Activated naive CD4-positive, alpha-beta T cell (primary cell): ENCODE measurements at places on chromosomes 4 and X.

GRCh38 chr4:105149771-105150170 lies 3.1 kb downstream of the TET2 start:
- no peak for DNase-seq

GRCh38 chr4:169160825-169161224 lies 109.9 kb downstream of the SH3RF1 start:
- DNase-seq: no peak

DNA sequence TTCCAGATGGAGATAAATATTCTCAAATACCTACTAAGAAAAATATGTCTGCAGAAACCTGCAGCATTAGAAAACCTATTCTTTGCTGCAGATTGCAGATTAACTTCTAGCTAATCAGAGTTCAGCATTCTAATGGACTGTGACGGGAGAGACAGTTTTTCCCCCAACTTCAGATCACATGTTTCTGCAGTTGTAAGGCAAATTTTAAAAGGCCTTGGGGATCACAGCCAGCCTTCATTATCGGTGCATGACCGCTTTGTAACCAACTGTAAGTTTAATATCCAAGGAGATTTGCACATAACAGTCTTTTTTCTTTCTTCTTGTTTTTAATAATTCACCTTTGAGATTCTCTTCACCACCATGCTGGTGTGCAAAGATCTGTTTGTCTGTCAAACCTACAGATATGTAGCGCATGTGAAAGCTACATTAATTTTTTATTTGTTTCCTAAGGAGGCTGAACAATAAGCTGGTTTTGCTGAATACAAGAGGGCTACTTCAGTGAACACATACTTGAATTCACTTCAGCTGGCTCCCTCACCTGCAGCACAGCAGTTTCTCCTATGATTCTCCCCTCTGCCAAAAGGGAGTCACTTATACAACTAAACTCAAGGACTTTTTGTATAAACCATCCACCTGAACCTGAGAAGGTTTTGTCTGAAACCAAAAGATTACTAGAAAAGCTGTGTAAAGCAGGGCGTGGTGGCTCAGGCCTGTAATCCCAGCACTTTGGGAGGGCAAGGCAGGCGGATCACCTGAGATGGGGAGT lies 488.5 kb downstream of the RPA4 start:
- no peak for DNase-seq

- DNase-seq: no peak
These were observed 48.4 kb upstream of the PAQR3 start for GRCh38 chr4:78987683-78988082.

GRCh38 chrX:119734897-119735339 lies 23.5 kb upstream of the SOWAHD start:
- DNase-seq: no peak

GRCh38 chrX:115472131-115472530 lies 88.8 kb upstream of the PLS3 start:
- DNase-seq: no peak

DNA sequence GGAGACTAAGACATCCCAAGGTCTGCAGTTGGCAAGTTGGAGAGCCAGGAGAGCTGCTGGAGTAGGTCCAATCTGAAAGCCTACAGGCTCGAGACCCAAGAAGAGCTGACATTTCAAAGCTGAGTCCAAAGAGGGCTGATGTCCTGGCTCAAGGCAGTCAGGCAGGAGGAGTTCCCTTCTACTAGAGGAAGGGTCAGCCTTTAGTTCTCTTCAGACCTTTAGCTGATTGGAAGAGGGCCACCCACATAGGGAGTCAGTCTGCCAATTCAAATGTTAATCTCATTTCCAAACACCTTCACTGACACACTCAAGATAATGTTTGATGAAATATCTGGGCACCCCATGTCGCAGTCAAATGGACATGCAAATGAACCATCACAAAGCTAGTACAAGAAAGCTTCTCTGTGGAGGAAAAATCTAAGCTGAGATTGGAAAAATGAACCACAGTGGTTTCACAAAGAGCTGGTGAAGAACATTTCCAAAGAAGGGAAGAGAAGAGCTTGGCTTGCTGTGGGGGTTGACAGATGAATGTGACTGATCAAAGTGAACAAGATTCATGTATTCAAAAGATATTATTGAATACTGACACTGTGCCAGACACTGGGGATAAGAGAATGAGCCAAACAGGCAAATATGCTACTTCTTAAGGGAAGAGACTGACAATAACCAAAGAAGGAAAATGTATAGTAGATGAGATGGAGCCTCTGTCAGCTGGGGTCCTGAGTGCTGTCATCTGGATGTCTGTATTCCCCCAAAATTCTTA lies 61.2 kb downstream of the STK32B start:
- no peak for DNase-seq

DNA sequence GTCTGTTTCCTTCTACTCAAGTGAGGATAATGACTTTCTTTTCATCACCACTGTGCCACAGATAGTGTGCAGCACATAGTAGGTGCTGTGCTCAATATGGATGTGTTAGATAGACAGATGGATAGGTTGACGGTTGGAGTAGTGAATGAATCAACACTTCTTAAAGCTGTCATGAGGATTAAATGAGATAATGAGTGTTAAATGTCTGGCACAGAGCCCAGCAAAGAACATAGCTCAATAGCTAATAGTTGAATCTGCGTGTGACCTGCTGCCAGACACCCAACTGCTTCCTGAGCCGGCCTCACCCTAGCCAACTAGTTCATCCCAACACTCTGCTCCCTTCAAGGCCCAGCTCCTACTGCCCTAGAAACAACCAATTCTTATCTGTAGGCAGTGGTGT lies 67.7 kb upstream of the PJA1 start:
- DNase-seq: no peak

- DNase-seq: no peak
These were observed 86.7 kb downstream of the ATP8A1 start for GRCh38 chr4:42570221-42570620.

DNA sequence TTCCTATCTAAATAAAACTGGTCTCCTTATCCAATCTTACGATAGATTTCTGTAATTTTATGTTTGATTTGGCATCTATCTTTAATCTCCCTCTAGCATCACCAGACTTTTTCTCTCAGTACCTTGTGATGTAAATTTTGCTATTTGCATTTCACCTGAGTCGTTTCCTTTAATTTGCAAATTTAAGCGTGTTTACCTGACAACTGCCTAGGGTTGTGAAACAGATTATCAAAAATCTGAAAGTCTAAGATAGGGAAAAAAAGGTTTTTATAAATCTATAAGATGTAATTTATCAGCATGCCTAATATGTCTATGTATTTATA lies 39.4 kb upstream of the TMPRSS11E start:
- DNase-seq: no peak

GRCh38 chr4:151231915-151232595 lies 44.9 kb upstream of the PRSS48 start:
- no peak for DNase-seq

- DNase-seq: no peak
These were observed 6.0 kb downstream of the CCNA2 start for GRCh38 chr4:121817701-121818100.

DNA sequence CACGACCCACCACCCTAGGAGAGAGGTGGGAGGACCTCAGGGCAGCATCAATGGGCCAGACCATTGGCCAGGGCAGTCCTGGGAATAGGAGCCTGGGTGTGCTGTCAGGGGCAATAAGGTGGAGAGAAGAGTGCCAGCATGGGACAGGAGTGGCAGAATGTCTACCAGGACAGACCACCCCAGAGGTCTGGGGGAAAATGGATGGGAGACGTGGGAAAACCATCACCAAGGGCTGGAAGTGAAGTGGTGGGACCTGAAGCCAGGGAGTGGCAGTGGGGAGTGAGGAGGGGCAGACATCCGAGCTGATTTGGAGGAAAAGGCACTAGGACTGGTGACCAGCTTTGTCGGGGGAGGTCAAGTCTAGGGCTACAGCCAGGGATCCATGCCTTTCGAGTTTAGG lies 993 bp downstream of the EVC2 start:
- DNase-seq: no peak

- DNase-seq: no peak
These were observed at the start of gene SH3BP2 for GRCh38 chr4:2792711-2793585. TSS of gene SH3BP2 (plus strand) at chr4:2793085. CDS start at chr4:2820618, 27,533 bp downstream.

GRCh38 chr4:165621983-165622382 lies 243.2 kb downstream of the CPE start:
- no peak for DNase-seq

GRCh38 chr4:24802648-24803047 lies 7.3 kb downstream of the SOD3 start:
- no peak for DNase-seq

DNA sequence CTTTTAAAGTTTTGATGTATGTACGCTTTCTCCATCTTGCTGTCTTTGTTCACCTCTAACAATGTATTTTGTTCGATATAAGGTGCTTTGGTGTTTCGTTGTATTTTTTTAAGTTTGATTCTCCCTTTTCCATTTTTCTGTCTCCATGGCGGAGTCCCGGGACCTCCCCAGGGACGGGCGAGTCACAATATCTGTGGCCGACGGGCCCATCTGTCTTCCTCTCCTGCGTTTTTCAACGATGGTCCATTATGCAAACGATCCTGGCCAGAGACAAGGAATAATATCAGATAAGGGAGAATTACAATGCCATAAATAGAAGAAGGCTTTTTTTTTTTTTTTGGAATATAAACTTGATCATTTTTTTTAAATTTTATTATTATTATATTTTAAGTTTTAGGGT lies 112.3 kb upstream of the SHOX start:
- no peak for DNase-seq

- DNase-seq: no peak
These were observed 458 bp downstream of the GRIPAP1 start for GRCh38 chrX:49001521-49002090.
